ENCODE measurements at places on chromosomes 6 and 20. TPM values are rescaled to one million over a fixed set of nuclear protein-coding genes. Genes with fewer than 3 reads are reported as not detected.

Gene WFDC10B
- not detected for total RNA-seq

GRCh38 chr6:130009146-130009545 is 9.2 kb upstream of the L3MBTL3 start:
- no peak for DNase-seq

DNA sequence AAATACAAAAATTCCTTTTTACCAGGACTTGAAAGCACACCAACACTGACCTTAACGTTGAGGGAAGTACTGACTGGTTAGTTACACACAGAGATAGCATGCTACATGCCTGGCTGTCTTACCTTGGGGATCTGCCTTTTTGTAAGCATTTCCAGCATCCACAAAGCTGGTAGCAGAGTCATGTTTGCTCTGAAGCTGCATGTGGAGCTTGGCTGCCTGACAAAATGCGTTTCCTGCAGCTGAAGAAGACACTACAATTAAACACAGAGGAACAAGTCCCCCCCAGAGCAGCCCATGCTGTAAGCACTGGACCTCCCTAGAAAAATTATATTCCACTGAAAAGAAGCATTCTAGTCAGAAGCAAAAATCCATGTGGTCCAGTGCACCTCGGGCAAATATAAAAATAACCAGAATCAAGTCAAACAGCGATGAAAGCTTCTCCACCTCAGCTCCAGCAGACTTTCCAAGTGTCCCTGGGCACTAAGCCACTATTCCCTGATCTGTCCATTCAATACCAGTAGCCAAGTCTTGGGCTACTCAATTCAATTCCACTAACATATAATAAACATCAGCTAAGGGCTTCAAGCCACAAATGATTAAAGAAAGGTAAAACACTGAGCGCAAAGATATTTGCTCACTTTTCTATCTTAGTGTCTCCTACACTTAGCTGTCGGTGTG is 24.2 kb downstream of the NAPB start:
- DNase-seq, result no peak

DNA sequence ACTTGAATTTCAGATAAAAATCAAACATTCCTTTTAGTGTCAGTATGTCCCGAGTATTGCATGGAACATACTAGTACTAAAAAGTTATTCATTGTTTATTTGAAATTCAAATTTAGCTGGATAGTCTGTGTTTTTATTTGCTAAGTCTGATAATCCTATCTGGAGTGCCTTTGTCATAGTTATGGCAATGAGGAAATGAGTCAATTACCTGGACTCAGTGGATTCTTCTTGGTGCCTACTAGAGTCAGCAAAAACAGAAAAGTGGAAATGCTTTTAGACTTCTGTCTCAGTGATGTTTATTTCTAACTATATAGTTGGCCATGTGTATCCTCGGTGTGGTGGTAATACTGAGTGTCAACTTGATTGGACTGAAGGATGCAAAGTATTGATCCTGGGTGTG is 121.3 kb upstream of the EEF1E1 start:
- no peak for DNase-seq

DNA sequence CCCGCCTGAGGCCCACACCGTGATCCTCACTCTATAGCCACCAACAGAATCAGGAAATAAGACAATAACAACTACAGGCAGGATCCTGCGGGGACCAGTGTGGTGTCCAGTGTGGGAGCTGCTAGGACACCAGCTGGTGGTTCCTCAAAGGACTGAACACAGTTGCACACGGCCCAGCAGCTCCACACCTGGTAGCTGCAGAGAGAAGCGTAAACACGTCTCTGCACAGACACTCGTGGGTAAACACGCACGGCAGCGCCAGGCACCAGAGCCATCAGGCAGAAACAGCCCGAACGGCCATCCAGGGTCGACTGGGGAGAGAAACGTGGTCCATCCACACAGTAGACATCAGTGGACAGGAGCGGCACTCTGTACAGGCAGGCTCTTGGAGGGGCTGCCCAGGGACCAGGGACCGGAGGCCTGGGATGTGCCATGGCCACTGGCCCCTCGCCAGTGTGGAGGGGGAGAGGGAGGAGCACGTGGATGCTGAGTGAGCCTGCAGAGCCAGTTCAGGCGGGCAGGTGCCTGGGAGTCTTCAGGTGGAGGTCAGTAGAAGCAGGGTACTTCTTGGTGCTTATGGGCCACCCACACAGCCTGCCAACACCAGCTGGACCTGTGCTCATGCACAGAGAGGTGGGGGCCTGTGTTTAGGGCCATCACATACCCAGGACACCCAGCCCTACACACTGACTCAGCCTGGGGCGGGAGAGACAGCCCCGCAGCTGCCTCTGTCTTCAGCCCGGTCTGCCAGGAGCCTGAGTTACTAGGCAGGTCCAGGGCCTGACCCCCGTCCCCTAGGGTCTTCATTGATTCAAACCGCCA is 7.4 kb upstream of the LAMA5 start:
- DNase-seq, result peak; percentile 32

DNA sequence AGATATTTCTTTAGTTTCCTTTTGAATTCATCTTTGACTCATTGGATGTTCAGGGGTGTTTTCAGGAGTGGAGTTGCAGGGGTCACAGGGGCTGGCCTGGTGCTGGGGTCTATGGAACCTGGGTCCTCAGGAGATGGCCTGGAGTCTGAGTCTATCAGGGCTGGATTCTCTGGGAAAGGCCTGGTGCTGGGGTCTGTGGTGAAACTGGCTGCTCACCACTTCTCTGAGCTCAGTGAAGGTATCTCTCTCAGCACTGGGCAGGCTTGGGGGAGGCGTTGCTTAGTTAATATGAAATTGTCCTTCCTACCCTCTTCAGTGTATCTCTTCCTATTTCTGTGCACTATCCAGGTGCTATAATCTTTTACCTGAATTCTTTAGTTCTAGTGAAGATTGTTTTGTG is 83.1 kb upstream of the SLC24A3 start:
- no peak for DNase-seq

DNA sequence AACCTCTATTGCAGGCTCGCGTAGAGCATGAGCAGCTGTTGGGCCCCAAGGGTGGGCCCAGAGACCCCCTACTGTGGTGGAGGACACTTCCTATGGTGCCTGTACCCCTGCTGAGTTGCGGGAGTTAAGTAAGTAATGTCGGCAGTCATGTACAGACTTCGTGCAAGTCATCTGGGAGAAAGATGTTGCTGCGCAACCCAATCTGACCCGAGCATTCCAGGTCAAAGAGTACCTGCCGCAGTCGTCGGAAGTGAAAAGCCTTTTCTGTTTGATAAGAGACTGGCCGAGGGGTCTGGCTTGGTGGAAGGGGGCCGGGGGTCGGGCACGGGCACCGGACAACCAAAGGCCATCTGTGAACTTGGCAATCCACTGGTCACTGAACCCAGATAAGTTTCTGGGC is 44.3 kb downstream of the OR2B6 start:
- no peak for DNase-seq

- DNase-seq, result no peak
Observed at GRCh38 chr6:12148317-12148801, 136.2 kb downstream of the HIVEP1 start.

- DNase-seq, result no peak
Observed at GRCh38 chr6:137541534-137542063, 47.4 kb upstream of the OLIG3 start.
